ENCODE measurements at places on chromosomes 2 and 18.
A peak's percentile ranks its signal among the peaks of the same experiment; 100 is the strongest.

DNA sequence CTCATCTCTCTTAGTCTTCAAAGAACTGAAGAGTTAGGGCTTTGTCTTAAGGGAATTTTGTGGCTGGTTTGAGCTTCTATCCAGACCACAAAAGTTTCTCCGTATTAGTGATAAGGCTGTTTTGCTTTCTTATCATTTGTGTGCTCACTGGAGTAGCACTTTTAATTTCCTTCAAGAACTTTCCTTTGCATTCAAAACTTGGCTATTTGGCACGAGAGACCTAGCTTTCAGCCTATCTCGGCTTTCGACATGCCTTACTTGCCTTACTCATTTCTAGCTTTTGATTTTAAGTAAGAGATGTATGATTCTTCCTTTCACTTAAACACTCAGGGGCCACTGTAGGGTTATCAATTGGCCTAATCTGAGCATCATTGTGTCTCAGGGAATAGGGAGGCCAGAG is 29.9 kb downstream of the HDHD2 start:
- DNase-seq = no peak

DNA sequence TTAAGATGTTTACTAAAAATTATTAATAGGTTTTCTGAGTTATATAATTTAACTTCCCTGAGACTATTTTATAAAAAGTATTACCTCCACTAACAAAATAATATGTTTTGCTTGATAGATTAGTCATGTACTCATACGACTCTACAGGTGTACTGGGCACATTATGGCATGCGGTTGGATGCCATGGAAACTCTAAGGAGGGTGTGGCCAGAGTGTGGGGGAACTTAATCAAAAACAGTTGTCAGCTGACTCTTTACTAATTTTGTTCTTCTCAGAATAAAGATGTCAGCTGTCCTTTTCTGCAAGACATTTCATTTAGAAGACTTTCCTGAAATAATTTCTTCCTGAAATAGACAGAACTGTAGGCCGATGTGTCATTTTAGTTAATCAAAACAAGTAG is 228.3 kb upstream of the SIX3 start:
- no peak for DNase-seq

- no peak for DNase-seq
Observed at GRCh38 chr2:12192762-12193161, 446.3 kb downstream of the LPIN1 start.

GRCh38 chr18:12282442-12283039 is 25.5 kb upstream of the TUBB6 start:
- peak; percentile 96 for DNase-seq

- no peak for DNase-seq
Observed at GRCh38 chr2:86136141-86136540, 30.1 kb downstream of the PTCD3 start.

Data from EL (cell line).